ENCODE measurements at places on chromosomes 11 and 22. TPM values are rescaled to one million over a fixed set of nuclear protein-coding genes. Genes with fewer than 3 reads are reported as not detected.
A peak's percentile ranks its signal among the peaks of the same experiment; 100 is the strongest.

DNA sequence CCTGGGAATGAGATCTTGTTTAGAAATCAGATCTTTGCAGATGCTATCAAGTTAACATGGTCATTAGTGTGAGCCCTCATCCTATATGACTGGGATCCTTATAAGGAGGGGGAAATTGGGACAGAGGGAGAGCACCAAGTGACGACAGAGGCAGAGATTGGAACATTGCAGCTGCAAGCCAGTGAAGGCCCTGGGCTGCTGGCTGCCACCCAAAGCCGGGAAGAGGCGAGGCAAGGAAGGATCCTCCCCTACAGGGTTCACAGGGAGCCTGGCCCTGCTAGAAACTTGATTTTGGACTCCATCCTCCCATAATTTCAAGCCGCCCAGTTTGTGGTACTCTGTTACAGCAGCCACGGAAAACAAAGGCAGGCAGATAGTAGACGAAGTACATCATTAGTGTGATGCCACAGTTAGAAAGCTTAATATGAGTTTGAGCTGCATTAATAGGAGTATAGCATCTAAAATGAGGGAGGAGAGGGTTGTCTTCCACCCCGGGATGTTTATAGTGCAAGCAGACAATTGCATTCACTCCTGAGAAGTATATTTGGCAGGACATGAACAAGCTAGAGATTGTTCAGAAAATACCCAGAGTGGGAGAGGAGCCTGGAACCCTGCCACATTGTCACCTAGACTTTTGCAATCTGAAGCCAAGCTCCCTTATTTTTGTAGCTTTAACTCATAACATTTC is 56.8 kb upstream of the CLMP start:
- no peak for DNase-seq

The RANGAP1 gene
- 125 TPM for total RNA-seq

The APOBEC3B gene
- total RNA-seq: 6.5 TPM

DNA sequence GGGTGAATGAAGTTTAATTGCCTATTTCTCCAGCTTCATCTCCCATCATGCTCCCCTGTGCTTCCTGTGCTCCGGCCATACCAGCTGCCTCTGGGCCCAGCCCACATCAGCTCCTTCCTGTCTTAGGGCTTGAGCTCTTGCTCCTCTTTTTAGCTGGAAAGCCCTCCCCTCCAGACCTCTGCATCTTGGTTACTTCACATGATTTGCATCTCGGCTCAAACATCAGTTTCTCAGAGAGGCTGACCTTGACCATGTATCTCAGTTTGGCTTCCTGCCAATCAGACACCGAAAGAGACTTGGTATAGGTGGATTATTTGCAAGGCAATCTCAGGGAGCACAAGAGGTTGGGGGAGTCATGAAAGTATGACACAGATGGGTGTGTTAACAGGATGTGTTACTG is 73.2 kb upstream of the TIMP3 start:
- DNase-seq: no peak

The SGSM1 gene
- total RNA-seq: 0.25 TPM

DNA sequence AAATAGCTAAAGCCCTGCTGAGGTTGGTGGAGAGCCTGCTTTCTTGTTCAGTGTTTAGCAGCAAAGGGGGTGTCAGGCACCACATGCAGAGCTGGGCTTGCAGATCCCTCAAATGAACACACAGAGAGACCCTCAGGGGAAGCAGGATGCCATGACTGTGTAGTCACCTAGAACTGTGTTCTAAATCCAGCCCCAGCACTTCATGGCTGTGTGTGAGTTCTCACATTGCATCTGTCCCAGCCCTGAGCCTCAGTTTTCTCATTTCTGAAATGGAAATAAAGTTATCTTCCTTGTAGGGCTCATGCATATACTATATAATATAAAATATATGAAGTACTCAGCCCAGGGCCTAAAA is 47.1 kb downstream of the CWC15 start:
- no peak for DNase-seq

The KCNC1 gene
- total RNA-seq: not detected

DNA sequence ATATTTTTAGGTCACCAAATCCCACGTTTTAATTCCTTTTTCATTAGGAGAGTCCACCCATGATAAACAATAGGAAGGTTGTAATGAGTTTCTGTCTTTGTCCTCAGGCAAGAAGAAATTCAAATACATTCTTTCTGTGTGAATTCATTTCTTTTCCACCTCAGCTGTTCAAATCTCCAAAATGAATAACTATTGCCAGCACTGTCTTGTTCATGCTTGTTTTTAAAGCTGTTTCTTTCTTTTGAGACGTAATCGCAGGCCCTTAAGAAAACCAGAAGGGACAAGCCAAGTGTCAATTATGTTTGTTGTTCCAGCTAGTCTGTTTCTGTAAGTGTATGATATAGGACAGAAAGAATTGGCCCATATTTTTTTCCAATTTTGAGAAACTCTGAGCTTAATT is 20.2 kb downstream of the MMP27 start:
- DNase-seq: no peak

DNA sequence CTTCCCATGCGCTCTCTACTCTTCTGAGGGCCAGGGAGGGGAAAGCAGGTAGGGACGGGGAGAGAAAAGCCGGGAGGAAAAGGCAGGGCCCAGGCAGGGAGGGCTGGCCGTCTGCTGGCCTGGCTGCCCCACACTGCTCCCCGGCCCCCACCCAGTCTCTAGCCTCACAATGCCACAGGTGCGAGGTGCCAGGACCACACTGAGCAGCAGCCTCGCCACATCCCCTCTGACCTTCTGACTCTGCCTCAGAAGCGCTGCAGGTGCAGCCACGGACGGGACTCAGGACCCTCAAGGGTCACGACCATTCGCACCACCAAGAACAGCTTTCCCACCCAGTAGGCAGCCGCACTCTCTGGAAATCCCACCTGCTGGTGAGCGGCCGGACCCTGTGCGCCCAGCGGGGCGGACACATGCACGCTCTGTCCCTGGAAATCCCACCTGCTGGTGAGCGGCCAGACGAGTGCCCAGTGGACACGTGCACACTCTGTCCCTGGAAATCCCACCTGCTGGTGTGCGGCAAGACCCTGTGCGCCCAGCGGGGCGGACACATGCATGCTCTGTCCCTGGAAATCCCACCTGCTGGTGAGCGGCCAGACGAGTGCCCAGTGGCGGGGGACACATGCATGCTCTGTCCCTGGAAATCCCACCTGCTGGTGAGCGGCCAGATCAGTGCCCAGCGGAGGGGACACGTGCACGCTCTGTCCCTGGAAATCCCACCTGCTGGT is 20.1 kb downstream of the TOLLIP start:
- DNase-seq: no peak

DNA sequence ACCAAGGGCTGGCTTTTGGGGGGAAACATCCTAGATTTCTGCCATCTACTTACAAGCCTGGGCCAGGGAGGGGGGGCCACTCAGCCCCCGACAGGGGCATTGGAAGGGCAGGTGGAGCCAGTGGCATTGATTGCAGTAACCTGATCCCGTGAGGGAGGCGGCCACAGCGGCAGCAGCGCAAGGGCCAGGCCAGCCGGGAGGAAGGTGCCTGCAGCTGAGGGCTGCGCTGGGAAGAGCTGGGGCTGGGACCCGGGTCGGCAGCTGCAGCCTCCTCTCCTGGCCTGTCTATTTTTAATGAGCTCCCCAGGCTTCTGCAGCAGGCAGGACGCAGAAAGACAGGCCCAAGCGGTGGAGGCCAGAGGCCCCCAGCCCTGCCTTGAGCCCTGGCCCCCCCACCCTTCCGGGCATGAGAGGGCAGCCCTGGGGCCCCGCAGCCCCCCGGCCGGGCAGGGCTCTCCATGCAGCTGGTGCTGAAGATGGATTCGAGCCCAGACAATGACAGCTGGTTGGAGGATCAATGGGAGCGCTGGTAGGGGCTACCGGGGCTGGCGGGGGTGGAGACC is 10.6 kb downstream of the FREY1 start:
- no peak for DNase-seq

The CD6 gene
- 4.2 TPM for total RNA-seq

- peak; percentile 68 for DNase-seq
Observed at GRCh38 chr11:19241260-19242178, 774 bp upstream of the E2F8 start.

- DNase-seq: no peak
Observed at GRCh38 chr22:41110968-41111367, 18.6 kb downstream of the EP300 start.

The APOBEC3A gene
- not detected for total RNA-seq

The CRYBB2 gene
- not detected for total RNA-seq

The ARHGAP42 gene
- 135 TPM for total RNA-seq

DNA sequence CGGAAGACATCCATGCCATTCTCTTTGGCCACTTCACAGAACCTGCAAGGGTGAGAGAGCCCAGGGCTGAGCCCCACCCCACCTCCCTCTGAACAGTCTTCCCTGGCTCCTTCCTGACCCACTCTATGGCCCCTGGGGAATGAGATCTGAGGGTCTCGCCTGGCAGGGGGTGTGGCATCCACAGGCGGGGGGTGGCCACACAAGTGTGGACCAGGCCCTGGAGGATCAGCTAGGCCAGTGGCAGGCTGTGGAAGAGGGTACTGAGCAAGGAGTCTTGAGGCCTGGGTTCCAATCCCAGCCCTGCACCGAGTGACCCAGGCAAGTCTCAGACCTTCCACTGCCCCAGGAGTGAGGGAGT is 5.6 kb upstream of the LRFN4 start:
- DNase-seq: no peak

DNA sequence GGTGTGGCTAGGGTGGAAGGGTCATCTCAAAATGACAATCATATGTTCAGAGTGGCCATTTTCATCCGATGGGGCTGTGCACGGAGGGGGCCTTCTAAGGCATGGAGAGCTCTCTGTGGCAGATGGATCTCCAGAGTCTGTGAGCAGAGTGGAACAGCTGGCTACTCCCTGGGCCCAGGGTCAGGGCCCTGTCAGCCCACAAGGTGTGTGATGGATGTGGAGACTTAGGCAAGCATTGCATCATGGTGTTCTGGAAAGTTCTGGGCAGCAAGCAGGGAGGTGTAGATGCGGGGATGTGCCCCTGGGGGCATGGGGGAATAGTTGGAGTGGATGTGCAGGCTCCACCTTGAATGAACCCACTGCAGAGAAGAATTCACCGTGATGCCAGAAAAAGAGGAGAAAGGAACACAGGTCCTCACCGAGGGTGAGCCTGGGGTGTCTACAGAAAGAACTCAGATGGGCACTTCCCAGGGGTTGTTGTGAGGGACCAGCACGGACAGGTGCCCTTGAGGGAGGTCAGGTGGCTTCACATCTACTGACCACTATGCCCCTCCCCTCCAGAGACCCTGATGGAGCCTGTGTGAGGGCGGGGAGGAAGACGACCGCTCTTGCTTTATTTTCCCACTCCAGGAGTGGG is 51.1 kb downstream of the CHRDL2 start:
- DNase-seq: no peak

DNA sequence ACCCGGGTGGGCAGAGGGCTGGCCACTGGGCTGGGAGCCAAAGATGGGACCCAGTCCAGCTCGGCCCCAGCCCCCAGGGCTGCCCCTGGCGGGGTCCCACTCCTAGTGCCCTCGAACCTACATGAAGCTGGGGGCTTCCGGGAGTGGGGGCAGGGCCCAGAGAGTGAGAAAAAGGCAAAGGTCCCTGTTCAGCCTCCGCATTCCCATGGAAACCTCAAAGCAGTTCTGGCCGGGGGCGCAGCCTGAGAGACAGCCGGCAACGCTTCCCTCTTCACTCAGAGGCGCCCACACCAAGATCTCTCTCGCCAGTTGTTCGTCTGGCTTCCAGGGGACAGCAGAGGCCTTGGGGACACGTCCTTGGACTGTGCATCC is 22.4 kb upstream of the ARHGAP8 start:
- no peak for DNase-seq

GRCh38 chr22:36741968-36742367 is 34.0 kb downstream of the IFT27 start:
- no peak for DNase-seq

GRCh38 chr11:20310137-20310536 is 53.4 kb upstream of the HTATIP2 start:
- DNase-seq: no peak

GRCh38 chr22:36763576-36763975 is 12.3 kb downstream of the IFT27 start:
- DNase-seq: no peak

- no peak for DNase-seq
Observed at GRCh38 chr11:67534070-67534679, 10.9 kb upstream of the CABP2 start.

- no peak for DNase-seq
Observed at GRCh38 chr22:40042312-40042711, 47.6 kb downstream of the FAM83F start.

The OR10D3 gene
- not detected for total RNA-seq

DNA sequence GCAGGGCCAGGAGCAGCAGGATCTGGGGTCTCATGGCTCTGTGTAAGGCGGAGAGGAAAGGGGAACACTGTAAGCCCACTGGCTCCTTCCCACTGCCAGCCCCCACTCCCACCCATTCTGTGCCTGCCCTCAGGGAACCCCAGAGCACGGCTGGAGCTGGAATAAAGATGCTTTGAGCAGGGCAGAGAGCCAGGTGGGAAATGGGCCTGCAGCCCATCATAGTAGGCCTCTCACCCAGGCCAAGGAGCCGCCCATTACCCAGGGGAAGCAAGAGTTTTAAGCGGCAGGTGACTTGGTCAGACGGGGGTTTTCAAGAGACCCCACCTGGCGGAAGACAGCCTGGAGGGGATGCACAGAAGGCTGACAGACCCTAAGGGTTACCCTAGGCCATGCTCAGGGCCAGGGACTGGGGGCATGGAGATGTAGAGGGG is 4.6 kb downstream of the LRRC32 start:
- no peak for DNase-seq

The C11orf24 gene
- 19.2 TPM for total RNA-seq

- no peak for DNase-seq
Observed at GRCh38 chr11:16404781-16405285, 48.5 kb upstream of the SOX6 start.

- no peak for DNase-seq
Observed at GRCh38 chr11:111729071-111729830, 36.9 kb downstream of the PPP2R1B start.

The CHRM4 gene
- 0.56 TPM for total RNA-seq

GRCh38 chr11:134532131-134532920 is 120.3 kb upstream of the B3GAT1 start:
- DNase-seq: no peak

DNA sequence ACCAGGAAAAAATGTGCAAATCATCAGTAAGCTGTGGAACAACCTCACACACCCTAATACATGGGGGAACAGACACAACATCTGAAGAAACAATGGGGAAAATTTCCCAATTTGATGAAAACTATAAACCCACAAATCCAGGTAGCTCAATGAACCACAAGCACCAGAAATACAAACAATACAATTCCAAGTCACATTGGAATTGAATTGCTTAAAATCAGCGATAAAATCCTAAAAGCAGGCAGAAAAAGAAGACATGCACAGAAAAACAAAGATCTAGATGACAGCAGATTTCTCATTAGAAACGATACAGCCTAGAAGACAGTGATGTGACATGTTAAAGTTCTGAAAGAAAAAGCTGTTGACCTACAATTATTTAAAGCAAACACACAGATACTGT is 32.0 kb downstream of the DGCR2 start:
- DNase-seq: no peak

The SNX32 gene
- 5.9 TPM for total RNA-seq

Measured in cardiac muscle cell (in vitro differentiated cells and primary cell).